ENCODE measurements at places on chromosomes 4 and X.

GRCh38 chrX:79165806-79166205 is 21.3 kb downstream of the GPR174 start:
- no peak for DNase-seq

GRCh38 chr4:139761461-139761860 is 95.8 kb downstream of the MGST2 start:
- no peak for DNase-seq

DNA sequence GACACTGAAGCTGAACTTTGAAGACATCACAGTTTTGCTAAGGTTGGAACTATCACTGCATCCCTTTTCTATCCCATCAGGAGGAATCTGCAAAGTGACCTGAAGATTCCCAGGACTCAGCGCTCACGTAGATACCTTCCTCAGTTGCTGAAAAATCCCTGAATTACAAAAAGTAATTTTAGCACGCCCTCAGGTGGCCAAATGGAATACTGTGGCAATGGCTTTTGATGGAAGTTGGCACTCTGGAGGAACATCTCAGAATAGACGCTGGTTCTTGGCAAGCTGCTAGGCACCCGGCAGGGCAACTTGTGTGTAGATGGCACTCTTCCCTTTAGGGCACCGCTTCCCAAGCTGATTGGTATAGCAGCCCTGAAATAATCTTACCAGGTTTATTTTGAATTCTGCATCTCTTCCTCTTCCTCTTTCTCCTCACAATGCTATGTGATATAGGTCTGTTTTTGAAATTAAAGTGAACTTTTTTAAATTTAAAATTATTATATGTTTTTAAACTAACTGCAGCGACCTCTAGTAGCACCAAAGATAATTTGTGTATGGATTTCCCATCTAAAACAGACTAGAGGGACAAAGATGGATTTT is 16.3 kb upstream of the ESX1 start:
- no peak for DNase-seq

GRCh38 chr4:158255727-158256324 is 45.5 kb downstream of the TMEM144 start:
- no peak for DNase-seq

GRCh38 chr4:163816494-163816893 is 322.0 kb downstream of the TMA16 start:
- DNase-seq: no peak

GRCh38 chrX:13223868-13224567 is 95.8 kb downstream of the ATXN3L start:
- DNase-seq: no peak

- DNase-seq: no peak
These were observed 316.8 kb downstream of the HS3ST1 start for GRCh38 chr4:11111876-11112275.

DNA sequence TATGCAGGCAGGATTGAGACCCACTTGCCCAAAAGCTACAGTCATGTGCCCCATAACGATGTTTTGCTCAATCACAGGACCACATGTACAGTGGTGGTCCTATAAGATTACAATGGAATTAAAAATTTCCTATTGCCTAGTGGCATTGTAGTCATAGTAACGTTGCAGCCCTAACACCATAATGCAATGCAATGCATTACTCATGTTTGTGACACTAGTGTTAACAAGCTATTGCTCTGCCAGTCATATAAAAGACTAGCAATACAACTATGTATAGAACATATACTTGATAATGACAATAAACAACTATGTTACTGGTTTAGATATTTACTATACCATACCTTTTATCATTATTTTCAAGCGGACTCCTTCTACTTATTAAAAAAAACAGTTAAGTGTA is 50.6 kb downstream of the VGLL1 start:
- no peak for DNase-seq

GRCh38 chr4:858831-859451 is 33.0 kb upstream of the CPLX1 start:
- no peak for DNase-seq

GRCh38 chr4:187500796-187501195 is 494.8 kb upstream of the ZFP42 start:
- no peak for DNase-seq

DNA sequence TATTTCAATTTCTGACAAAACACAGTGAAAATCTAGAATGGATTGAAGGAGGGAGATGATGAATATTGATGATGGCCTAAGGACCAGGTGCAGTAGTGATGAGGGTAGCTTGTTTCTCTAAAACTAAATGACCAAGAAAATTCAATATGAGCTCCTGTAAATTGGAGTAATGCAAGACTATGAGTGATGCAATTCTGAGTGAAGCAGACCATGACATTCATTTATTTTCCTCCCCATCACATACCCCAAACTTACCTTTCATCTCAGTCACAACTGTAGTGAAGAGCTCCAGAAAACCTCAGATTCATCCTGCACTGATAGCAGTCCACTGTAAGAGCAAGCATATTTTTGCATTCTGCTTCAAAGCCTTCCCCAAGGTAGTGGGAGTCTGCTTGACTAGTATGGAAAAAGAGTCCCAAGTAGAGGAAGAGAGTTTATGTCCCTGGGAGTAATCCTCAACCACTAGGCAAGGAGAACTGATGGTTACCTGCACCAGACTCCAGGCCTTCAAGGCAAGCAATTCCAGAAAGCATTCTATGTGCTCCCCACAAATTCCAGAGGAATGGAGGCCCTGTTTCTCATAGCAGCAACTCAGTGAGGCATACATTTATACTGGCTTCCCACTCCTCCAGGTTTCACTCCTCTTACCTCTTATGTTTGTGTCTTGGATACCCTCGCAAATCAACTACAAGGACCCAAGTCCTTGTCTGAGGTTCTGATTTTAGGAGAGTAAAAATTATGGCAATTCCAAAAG is 47.2 kb downstream of the CXCL1 start:
- no peak for DNase-seq

DNA sequence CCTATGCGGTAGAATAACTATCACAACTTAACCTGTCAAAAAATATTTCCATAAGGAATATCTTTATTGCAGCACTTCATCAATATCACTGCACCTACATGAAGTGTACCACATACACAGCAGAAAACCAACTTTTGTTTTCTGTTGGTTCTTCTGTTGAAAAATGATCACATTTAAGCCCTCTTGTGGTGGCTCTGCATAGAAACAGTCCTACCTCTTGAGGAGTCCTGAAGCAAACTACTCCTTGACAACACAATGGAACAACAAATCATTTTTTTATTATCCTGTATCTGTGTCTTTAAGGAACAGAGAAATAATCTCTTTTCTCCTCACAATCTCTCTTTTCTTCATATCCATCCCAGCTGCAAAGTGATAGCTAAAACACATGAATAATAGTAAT is 39.8 kb upstream of the ATOH1 start:
- DNase-seq: no peak

- no peak for DNase-seq
These were observed 37.8 kb downstream of the TET2 start for GRCh38 chr4:105184316-105184980.

GRCh38 chr4:53659737-53660136 is 68.5 kb upstream of the LNX1 start:
- DNase-seq: no peak

DNA sequence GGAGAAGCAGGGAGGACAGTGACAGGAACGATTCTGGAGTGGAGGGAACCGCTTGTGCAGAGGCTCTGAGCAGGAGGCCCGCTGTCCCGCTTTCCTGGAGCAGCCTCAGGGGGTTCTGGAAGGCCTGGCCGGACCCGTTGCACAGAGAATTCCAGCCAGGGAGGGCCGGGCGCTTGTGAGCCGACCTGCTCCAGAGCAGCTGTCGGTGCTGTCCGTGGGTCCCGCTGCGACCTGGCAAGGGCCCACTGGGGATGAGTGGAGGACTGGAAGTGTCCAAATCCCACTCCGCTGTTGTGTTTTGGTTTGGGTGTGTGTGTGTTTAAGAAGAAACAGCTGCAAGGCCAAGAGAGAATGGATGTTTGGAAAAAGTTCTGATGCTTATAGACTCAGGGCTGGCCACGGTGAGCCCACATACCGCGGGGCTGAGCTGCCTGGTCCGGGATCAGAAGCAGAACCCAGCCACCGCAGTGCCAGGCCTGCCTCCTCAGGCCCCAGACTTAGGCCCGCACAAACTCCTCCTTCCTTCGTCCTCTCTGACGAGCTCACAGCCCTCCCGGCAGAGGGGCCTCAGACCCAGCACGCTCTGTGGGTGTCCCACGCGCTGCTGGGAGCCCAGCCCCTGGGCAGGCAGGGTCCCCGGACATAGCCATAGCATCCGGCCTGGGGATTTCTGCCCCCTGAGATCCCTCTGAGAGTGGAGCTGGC is 73.9 kb downstream of the HTRA3 start:
- no peak for DNase-seq

GRCh38 chr4:20676501-20677197 is 23.6 kb upstream of the PACRGL start:
- no peak for DNase-seq

GRCh38 chr4:104967034-104967401 is 179.7 kb upstream of the TET2 start:
- no peak for DNase-seq

DNA sequence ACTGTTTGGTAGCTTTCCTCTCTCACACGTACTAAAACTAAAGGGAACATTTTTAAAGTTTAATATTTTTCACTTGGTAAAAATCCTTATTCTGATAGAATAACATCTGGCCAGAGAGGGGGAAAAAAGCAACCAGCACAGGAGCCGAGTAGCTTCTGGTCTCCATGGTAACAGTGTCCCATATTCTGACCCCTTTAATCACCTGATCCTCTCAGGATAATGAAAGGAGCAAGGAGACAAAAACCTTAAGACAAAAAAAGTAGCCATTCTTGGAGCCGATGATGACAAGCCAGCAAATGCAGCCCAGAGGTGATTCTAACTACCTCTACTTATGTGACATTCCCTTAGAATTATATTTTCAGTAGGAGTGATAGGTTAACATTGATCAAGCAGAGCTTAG is 126.6 kb downstream of the SLC39A8 start:
- DNase-seq: no peak

- no peak for DNase-seq
These were observed 216.1 kb downstream of the STK32B start for GRCh38 chr4:5267408-5267807.
